ENCODE measurements at places on chromosomes 7 and 10. TPM values are rescaled to one million over a fixed set of nuclear protein-coding genes. Genes with fewer than 3 reads are reported as not detected.

DNA sequence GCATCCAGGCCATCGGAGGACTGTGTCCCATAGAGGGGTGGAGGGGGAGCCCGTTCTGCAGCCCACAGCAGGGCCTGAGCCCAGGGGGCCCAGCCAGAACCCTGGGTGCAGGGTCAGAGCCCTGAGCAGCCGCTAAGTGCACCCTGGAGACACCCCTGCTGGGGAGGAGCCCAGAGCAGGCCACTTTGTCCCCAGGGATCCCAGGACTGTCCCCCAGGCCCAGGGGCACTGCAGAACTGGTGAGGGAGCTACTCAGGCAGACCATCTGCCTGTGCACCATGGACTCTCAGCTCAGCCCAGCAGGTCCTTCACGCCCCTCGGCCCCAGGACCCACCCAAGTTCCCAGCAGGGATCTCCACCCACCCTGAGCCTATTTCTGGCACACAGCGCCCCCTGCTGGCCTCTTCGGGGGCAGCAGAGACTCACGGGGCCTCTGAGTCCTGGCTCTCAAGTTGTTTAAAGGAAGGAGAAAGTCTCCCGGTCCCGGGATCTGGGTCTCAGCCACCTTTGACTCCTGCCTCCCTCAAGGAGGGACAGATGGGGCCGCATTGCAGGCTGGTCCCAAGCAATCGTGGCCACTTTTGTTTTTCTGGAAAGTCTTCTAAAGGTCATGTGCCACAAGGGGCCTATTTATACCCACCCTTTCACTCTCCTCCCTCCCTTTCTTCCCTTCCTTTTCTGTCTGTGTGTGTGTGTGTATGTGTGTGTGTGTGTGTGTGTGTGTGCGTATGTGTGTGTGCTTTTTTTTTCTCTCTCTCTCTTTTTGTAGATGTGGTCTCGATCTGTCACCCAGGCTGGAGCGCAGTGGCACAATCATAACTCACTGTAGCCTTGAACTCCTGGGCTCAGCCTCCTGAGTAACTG is 90.3 kb downstream of the MYL10 start:
- H3K4me3 ChIP-seq: no peak overlapping the region
- H3K36me3 ChIP-seq: no peaks in the 10 kb centered on the region
- H3K27me3 ChIP-seq: no peaks in the 10 kb centered on the region
- H3K27ac ChIP-seq: no peak overlapping the region
- H3K4me1 ChIP-seq: no peaks in the 10 kb centered on the region
- DNase-seq: peak; percentile 39

The PNLIPRP1 gene
- polyA plus RNA-seq: not detected

The GIMAP4 gene
- 762 TPM for polyA plus RNA-seq

DNA sequence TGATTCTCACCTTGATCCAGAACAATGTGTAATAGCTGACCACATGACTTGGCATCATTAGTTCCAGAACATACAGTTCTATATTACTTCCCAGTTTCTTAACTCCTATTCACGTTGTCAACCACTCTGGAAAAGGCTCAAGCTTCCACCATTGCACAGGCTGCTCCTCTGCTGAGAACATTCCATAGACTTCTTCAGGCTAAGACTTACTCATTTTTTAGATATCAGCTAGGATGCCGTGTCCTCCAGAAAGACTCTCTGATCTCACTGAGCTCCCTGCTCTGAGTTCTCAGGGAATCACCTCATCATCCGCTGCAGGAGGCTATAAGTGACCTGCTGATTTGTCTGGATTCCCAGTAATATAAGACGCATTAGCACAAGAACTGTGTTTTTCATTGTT is 73.1 kb downstream of the HTR7 start:
- H3K27ac ChIP-seq: no peak overlapping the region
- H3K4me3 ChIP-seq: no peak overlapping the region
- no peaks in the 10 kb centered on the region for H3K4me1 ChIP-seq

- peaks cover 2% of the 10 kb centered on the region for H3K27me3 ChIP-seq
- no peak for DNase-seq
- H3K4me3 ChIP-seq: no peak overlapping the region
- H3K4me1 ChIP-seq: peaks cover 4% of the 10 kb centered on the region
Observed at GRCh38 chr7:155348806-155349205, 51.1 kb downstream of the INSIG1 start.

DNA sequence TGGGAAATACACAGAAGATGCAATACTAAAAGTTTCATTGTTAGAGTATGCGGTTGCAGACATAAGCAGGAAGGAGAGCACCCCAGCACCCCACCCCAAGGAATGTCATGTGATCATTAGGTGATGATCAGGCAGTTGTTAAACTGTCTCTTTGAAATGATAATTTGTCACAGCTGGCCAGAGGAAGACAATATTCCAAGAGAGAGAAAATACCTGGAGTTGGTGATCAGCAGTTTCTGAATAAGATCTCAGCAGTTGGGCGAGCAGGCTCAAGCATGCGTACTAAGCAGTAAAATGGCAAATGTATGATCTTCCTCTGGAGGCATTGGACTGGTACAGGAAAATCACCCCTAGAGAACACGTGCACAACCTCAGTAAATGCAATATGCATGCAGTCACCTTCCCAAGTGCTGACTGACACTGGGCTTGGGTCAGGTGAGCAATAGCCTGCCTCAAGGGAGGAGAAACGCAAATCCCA is 250.1 kb upstream of the MBL2 start:
- H3K4me1 ChIP-seq: no peaks in the 10 kb centered on the region
- no peaks in the 10 kb centered on the region for H3K27me3 ChIP-seq
- no peak overlapping the region for H3K27ac ChIP-seq
- no peaks in the 10 kb centered on the region for H3K36me3 ChIP-seq

DNA sequence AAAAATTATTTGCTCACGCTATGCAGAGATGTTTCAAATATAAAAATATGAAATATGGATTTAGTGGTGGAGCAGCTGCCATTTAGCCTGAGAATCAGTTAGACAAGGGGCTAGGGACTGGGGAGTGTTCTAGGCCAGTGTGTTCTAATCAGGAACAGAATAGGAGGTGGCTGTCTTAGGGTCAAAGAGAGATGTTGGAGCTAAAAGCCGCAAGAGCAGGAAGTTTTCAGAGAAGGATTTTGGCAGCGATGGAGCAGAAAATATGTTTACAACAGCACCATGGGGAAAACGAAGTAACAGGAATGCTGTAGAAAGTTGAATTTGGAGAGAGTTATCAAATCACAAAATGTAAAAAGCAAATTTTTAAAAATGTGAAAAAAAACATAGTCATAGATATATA is 314.0 kb upstream of the SEMA3A start:
- H3K27me3 ChIP-seq: no peaks in the 10 kb centered on the region
- no peaks in the 10 kb centered on the region for H3K4me1 ChIP-seq
- H3K27ac ChIP-seq: no peak overlapping the region

GRCh38 chr10:113524539-113525490 is 28.0 kb upstream of the HABP2 start:
- no peaks in the 10 kb centered on the region for H3K36me3 ChIP-seq
- H3K4me3 ChIP-seq: no peak overlapping the region
- no peaks in the 10 kb centered on the region for H3K4me1 ChIP-seq
- H3K27me3 ChIP-seq: no peaks in the 10 kb centered on the region
- DNase-seq: no peak

The CHCHD3 gene
- polyA plus RNA-seq: 49.7 TPM

The RAB19 gene
- polyA plus RNA-seq: 3.0 TPM

The PTPN20 gene
- 1.9 TPM for polyA plus RNA-seq

- H3K27ac ChIP-seq: no peak overlapping the region
- no peaks in the 10 kb centered on the region for H3K36me3 ChIP-seq
- DNase-seq: no peak
- H3K4me1 ChIP-seq: peaks cover 12% of the 10 kb centered on the region
- no peaks in the 10 kb centered on the region for H3K27me3 ChIP-seq
- H3K4me3 ChIP-seq: no peak overlapping the region
Observed at GRCh38 chr10:3848005-3848774, 63.2 kb upstream of the KLF6 start.

- no peak overlapping the region for H3K27ac ChIP-seq
- H3K27me3 ChIP-seq: no peaks in the 10 kb centered on the region
Observed at GRCh38 chr7:132877573-132877972, 204.3 kb downstream of the CHCHD3 start.

GRCh38 chr7:151759591-151760042 is 117.3 kb downstream of the PRKAG2 start:
- H3K4me3 ChIP-seq: no peak overlapping the region
- DNase-seq: peak; percentile 58
- no peak overlapping the region for H3K27ac ChIP-seq
- peaks cover 12% of the 10 kb centered on the region for H3K4me1 ChIP-seq

The AUTS2 gene
- polyA plus RNA-seq: 0.40 TPM

- H3K4me1 ChIP-seq: no peaks in the 10 kb centered on the region
- no peaks in the 10 kb centered on the region for H3K36me3 ChIP-seq
- H3K27ac ChIP-seq: no peak overlapping the region
- no peaks in the 10 kb centered on the region for H3K27me3 ChIP-seq
- no peak for DNase-seq
Observed at GRCh38 chr10:13068071-13068470, 31.9 kb upstream of the OPTN start.

The PWWP2B gene
- 1.5 TPM for polyA plus RNA-seq

The ZCWPW1 gene
- 5.9 TPM for polyA plus RNA-seq

GRCh38 chr7:135348493-135348892 is 114.9 kb downstream of the STRA8 start:
- no peak overlapping the region for H3K27ac ChIP-seq
- DNase-seq: no peak
- H3K4me3 ChIP-seq: no peak overlapping the region
- no peaks in the 10 kb centered on the region for H3K36me3 ChIP-seq
- no peaks in the 10 kb centered on the region for H3K4me1 ChIP-seq

The TUBB8 gene
- polyA plus RNA-seq: not detected

The AKR1D1 gene
- polyA plus RNA-seq: not detected

The TEX47 gene
- polyA plus RNA-seq: not detected

- no peaks in the 10 kb centered on the region for H3K36me3 ChIP-seq
- no peak for DNase-seq
- no peaks in the 10 kb centered on the region for H3K27me3 ChIP-seq
- no peaks in the 10 kb centered on the region for H3K4me1 ChIP-seq
- no peak overlapping the region for H3K4me3 ChIP-seq
- H3K27ac ChIP-seq: no peak overlapping the region
Observed at GRCh38 chr10:3014968-3015367, 52.4 kb upstream of the PFKP start.

The OGDHL gene
- polyA plus RNA-seq: not detected

Measured in naive thymus-derived CD4-positive, alpha-beta T cell (primary cell).